ENCODE measurements at places on chromosomes 13 and 19.

DNA sequence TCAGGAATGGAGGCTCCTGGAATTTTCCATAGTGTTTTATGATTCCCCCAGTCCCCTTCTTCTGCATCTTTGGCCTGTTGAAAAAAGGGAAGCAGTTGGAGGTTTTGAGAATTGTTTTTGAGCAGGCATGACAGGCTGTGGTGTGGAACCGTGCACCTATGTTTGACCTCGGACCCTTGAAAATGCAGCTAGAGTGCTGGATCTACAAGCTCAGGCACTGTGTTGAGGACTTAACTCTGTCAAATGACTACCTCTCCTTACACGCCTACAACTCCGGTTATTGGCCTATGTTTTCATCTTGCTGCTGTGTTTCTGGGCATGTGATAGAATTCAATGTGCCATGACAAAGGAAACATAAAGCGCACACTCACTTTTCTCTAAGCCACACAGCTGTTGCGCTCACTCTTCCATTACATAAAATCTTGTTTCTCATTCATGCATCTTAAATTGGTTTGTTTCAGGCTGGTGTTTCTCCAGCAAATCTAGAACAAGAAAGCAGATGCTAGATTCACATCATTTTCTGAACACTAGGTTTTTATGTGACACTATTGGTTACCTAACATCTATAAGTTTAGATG lies 616.6 kb downstream of the FGF9 start:
- DNase-seq, result no peak

DNA sequence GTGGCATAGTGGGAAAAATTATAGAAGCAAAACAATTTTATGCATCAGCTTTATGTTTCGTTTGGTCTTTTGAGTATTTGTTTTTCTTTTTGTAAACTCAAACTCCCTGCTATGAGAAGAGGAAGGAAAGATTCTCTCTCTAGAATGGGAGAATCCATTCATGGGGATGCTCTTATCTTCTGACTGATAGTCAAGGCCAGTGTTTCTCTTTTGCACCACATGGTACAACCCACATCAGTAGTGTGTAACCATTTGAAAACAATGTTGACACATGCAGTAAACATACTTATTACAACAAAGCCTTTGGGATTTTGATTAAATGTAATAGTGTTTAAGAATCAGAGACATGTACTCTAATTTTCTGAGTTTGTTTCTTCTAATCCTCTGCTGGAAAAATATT lies 490.5 kb downstream of the MYO16 start:
- DNase-seq, result peak; percentile 2

DNA sequence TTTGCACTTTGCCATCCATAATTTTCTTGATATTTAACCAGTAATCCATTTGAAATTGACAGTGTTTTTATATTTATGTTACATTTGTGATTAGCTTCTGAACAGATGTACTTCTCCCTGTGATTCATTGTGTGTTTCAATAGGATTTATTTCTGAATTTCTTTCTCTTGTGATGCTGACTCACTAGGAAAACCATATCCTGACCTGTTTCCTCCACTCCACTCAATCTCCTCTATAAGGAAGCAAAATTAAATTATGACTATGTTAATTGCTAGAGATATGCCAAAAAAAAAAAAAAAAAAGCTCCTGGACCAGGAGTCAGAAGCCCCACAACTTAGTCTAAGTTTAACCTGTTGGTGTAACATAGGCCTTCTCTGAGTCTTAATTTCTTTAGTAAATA lies 614.6 kb upstream of the SPRY2 start:
- no peak for DNase-seq

DNA sequence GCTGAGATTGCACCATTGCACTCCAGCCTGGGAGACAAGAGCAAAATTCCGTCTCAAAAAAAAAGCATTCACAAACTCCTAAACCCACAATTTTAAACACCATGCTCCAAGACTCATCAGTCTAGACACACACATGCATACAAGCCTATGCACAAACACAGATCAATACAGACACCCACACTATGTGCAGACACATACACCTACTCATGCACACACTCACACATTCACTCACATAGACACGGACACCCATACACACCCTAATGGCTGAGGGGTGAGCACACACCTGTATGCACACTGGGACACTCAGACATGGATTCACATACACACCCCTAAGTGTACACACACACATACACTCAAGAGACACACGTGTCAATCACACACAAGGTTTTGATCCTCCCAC lies 9.3 kb downstream of the PNMA8B start:
- DNase-seq, result no peak

DNA sequence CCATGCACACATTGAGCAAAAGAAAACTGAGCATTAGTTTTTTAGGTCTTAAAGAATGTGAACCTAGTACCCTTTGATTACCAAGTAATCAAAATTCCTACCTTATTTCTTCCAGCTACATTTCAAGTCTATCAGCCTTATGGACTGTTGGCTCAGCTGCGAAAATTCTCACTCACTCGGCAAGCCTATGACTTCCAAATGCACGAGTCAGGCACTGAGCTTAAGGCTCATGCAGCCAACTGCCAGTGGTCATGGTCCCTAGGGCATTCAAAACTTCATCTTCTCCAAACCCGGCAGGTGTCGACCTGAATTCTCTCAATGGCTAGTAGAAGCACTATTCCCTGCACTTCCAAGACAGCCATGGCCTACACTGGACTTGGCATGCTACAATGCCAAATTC lies 41.2 kb downstream of the RUBCNL start:
- DNase-seq, result no peak
